ENCODE measurements at places on chromosomes 2 and 18. TPM values are rescaled to one million over a fixed set of nuclear protein-coding genes. Genes with fewer than 3 reads are reported as not detected.

Gene KIAA2012
- 0.18 TPM for total RNA-seq

Gene CFAP65
- total RNA-seq: 0.23 TPM

Gene PLCL1
- total RNA-seq: 23.7 TPM

Gene GRHL1
- 5.4 TPM for total RNA-seq

Gene RSAD2
- total RNA-seq: 7.2 TPM

Gene GCG
- not detected for total RNA-seq

Gene CNTNAP5
- 0.58 TPM for total RNA-seq

Gene ZNF521
- 58.0 TPM for total RNA-seq

Gene L3MBTL4
- total RNA-seq: 10.7 TPM

Gene NOSTRIN
- total RNA-seq: 25.3 TPM

All from metanephros (tissue), 2 donors.